Suprapubic skin (tissue), 4 donors: ENCODE measurements at places on chromosomes 5 and 9. TPM values are rescaled to one million over a fixed set of nuclear protein-coding genes. Genes with fewer than 3 reads are reported as not detected.

IL13 gene
- total RNA-seq = not detected

MCTP1 gene
- total RNA-seq = 19.1 TPM

INIP gene
- total RNA-seq = 14.2 TPM

CD274 gene
- total RNA-seq = 0.15 TPM
